ENCODE measurements at places on chromosomes 3 and 15.

GRCh38 chr3:29454161-29454611 lies 173.3 kb downstream of the RBMS3 start:
- DNase-seq, result no peak

- no peak for DNase-seq
Observed at GRCh38 chr15:72737723-72738122, 45.8 kb downstream of the ADPGK start.

DNA sequence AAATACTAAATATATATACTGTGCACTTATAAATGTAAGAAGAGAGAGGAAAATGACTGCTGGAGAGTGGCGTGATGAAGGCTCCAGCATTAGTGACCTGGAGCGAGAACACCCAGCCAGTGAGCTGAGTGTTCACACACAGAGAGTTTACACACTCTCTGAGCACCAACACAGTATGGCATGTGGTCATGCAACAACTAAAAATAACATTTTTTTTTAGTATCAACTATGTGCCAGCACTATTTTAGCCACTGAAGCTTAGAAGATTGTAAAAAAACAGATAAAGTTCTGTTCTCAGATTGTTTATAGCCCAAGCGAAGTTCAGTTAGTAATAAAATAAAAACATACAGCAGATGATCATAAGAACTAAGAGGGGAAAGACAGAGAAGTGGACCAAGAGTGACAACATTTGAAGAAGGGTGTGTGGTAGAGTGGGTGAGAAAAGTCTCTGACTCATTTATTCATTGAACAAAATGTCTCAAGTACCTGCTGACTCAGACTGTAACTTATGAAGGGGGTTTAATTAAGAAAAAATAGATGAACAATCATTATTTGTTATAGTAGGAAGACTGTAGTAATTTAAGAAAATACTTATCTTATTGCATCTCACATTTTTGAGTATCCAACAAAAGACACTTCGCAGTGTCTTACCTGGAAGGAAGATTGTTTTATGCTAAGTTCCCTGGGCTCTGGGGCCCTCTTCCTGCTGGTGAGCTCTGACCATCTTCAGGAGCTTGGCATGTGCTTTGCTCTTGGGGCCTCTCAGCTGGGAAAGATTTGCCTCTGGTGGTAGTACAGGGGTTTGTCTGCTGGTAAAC lies 43.8 kb downstream of the GAP43 start:
- no peak for DNase-seq

DNA sequence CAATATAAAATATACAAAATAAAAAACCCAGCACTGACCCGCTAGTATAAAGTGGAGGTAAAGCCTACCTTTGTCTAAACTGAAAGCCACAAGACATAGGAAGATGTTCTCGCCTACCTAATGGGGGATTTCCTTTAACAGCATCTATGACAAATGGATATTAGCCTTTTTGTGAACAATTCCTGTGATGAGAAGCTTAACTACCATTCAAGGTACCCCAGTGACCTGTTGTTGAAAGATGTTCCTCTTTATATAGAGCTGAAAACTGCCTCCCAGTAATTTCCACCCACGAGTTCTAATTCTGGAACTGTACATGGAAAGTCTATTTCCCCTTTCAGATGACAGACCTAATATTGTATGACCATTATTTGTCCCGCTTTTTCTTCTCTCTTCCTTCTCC lies 109.8 kb upstream of the RASGRP1 start:
- DNase-seq, result no peak

GRCh38 chr15:66802025-66803001 lies 100.3 kb downstream of the SMAD6 start:
- no peak for DNase-seq

GRCh38 chr3:122691195-122691594 lies 10.6 kb downstream of the PARP14 start:
- DNase-seq, result no peak

- no peak for DNase-seq
Observed at GRCh38 chr15:57122080-57122840, 203.8 kb downstream of the TCF12 start.

- DNase-seq, result no peak
Observed at GRCh38 chr3:4722103-4722502, 229.0 kb downstream of the ITPR1 start.

DNA sequence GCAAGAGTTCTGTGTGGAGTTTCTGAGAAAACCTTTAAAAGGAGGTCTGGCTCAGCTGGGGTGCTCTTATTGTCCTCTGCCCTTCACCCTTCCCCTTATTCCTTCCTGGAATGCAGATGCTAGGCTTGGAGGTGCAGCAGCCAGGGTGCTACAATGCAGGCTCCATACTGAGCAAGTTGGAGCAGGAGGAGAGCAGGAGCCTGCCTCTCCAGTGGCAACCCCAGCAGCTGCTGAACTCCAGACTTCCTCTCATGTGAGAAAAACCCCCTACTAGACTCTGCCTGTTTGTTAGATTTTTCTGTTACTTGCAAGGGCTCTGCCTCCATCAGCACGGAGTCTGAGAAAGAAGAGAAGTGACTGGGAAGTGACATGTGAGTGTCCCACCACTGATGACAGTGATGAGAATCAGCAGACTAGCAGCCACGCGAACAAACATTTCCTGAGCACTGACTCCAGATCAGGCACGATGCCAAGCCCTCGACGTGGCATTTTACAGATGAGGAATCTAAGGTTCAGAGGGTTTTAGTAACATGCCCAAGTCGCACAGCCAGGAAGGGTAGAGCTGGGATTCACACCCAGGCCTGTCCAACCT lies 16.1 kb upstream of the RARRES1 start:
- no peak for DNase-seq

GRCh38 chr3:15050405-15051092 lies 14.6 kb downstream of the MRPS25 start:
- DNase-seq, result no peak

- DNase-seq, result no peak
Observed at GRCh38 chr3:152071924-152072323, 196.8 kb upstream of the MBNL1 start.

DNA sequence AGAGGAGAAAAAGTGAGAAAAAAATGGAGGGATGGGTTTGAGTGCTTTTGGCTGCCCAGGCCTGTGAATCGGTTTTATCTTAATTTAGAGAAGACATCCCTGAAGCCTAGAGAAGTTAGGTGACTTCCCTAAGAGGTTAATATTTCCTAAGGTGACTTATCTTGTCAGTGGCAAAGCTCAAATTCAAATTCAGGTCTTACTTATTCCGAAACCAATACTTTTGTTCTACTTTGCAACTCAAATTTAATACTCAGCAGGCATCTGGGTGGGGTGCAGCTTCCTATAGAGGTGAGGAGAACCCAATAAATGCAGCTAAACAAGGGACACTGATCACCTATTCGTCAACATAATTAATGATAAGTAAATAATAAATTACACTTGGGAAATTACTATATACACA lies 54.9 kb upstream of the MYRIP start:
- DNase-seq, result no peak

- peak; percentile 75 for DNase-seq
Observed at GRCh38 chr15:52078876-52079700, 33.5 kb downstream of the BCL2L10 start.

DNA sequence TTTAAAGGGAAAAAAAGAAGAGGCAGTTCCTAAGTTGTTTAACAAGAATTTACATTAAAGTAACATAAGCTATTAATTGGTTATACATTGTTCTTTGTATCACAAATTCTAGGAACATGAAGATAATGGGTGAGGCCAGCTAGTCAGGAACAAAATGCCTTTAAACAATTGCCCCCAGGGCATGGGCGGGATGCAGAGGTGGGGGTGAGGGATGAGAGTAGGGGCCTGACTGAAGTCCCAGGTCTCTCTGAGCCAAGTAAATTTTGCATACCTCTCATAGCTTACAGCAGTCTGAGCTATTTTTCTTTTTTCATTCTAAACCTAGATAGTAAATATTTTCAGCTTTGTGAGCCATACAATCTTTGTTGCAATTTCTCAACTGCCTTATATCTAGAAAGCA lies 77.8 kb upstream of the RNU6-1 start:
- DNase-seq, result no peak

DNA sequence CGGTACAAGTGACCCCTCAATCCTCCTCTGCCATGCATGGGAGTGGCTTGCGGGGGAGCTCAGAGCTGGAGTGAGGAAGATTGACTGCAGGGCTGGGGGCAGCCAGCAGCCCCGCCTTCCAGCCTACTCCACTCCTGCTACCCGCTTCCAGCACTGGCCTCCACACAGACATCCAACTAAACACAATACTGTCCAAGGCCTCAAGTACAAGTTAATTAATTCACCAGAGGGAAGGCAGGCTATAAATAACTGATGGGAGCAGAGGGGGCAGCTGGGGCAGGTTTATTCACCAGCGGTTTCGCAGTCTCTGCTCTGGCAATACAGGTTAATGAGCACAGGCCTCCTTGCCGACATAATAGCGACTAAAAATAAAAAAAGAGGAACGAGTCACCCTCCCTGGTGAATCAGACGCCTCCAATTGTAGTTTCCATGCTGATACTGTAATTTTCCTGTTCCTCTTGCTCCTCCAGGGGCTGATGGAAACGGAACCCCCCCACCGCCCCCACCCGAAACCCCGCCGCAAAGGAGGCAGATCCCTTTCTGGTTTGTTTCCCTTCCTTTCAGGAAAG lies 166.4 kb upstream of the TLE3 start:
- DNase-seq, result no peak

DNA sequence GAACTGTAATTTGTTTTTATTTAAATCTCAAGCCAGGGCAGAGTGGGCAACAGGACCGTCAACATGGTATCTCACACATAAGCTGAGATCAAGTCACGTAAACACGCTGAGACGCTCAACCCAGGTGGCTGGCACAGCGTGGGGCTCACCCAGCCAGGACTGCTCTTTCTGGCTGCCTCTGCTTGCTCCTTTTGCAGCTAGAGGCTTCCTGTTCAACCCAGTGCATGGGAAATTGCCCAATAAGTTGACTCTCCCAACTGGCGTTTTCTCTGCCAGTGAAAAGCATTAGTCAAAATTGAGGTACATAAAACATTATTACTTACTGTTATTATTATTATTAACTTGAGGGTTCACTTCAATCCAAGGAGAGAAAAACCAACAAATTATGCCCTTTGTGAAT lies 398.1 kb downstream of the NR2F2 start:
- DNase-seq, result no peak

DNA sequence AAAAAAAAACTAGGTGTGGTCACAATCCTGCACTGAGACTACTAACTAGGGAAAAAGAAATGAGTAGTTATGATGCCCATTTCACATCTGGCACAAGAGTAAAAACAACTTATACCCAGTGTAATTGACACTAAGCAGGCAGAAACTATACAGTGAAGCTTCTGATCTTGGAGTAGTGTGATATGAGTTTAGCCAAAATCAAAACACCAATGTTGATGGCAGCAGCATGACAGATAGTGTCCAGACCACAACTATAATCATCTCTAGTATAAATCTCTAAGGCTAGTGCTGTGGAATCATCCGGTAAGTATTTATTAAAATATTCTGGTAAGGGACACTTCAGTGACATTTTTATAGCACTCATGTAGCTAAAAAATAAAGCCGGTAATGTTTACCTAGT lies 108.5 kb upstream of the EPHA6 start:
- DNase-seq, result no peak

GRCh38 chr3:187943677-187944389 lies 198.6 kb upstream of the BCL6 start:
- no peak for DNase-seq

GRCh38 chr3:42591811-42592210 lies 1.2 kb downstream of the SS18L2 start:
- DNase-seq, result no peak

- DNase-seq, result no peak
Observed at GRCh38 chr3:56110886-56111285, 357.4 kb downstream of the ERC2 start.

DNA sequence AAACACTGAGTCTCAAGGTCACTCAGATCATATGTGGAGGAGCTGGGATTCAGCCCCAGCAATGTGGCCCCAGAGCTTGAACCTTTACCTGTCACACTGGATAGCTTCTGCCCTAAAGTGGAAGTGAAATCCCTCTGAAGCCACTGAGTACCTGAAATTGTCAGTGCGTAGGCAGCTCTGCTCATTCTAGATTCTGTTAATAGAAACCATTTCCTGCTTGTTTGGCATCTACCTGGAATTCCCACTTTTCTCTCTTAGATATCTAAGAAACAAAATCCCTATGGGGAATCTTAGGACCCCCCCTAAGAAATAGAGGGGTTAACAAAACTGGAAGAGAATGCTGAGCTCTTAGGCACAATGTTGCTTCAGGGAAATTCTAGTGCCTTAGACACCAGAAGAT lies 29.8 kb downstream of the FBXL22 start:
- no peak for DNase-seq

DNA sequence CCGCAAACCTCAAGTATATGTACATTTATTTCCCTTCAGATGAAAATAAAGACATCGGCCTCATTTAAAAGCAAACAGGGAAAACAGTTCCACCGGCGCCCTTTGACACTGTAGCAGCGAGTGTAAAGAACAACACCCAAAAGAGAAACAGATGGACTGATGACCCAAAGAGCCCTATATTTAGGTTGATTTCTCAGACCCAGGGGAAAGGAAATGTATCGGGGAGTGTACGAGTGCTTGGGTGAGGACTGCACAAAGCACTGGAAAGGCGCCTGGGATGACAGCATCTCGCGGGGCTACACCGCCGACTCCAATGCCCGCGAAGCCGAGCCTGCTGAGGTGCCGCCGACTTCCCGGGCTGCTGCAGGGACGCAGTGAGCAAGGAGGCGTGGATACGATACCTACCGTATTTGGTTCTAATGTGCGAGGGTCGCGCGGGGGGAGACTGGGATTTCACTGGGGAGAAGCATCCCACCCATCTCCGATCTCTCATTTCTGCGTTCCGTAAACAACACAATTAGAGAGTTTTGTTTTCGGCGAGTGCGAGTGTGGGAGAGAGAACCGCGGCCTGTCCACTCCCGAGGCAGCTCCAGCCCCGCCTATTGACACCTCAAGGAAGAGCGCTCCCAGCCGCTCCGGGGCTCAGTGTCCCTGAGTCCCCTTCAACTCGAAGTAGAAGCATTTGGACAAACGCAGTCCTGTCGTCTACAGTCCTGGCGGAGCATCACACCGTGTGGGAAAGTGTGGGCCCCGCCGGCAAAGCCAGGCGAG lies 2.0 kb downstream of the MECOM start:
- DNase-seq, result no peak

GRCh38 chr3:197007953-197008352 lies 21.7 kb downstream of the MELTF start:
- DNase-seq, result no peak

- no peak for DNase-seq
Observed at GRCh38 chr3:46429671-46430070, 22.6 kb downstream of the CCRL2 start.

GRCh38 chr3:103127737-103128136 lies 692.9 kb downstream of the ZPLD1 start:
- no peak for DNase-seq

GRCh38 chr3:127484601-127485388 lies 105.7 kb downstream of the TPRA1 start:
- DNase-seq, result peak; percentile 49

DNA sequence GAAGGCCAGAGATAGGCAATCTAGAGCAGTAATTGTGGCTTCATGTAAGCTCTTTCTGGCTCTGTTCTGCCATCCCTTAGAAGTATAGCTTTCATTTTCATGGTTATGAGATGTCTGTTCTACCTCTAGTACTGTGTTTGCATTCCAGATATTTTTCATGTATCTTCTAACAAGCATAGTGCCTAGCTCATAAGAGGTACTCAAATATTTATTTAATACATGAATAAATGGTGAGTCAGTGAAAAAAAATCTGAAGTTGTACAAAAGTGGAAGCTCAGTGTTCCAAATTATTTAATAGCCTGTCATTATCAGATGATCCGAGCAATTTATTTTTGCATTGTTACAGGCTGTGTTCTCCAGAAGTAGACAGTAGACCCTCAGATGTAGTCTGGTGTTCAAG lies 64.3 kb downstream of the OXSM start:
- DNase-seq, result no peak

All from type B pancreatic cell (in vitro differentiated cells).